Cortex of kidney (tissue), 1 donor: ENCODE measurements at places on chromosomes 12 and 14.

- no peak for DNase-seq
Observed at GRCh38 chr12:42483521-42483790, 106.1 kb downstream of the PRICKLE1 start.

GRCh38 chr12:132543298-132544079, 53.5 kb downstream of the FBRSL1 start:
- no peak for DNase-seq

DNA sequence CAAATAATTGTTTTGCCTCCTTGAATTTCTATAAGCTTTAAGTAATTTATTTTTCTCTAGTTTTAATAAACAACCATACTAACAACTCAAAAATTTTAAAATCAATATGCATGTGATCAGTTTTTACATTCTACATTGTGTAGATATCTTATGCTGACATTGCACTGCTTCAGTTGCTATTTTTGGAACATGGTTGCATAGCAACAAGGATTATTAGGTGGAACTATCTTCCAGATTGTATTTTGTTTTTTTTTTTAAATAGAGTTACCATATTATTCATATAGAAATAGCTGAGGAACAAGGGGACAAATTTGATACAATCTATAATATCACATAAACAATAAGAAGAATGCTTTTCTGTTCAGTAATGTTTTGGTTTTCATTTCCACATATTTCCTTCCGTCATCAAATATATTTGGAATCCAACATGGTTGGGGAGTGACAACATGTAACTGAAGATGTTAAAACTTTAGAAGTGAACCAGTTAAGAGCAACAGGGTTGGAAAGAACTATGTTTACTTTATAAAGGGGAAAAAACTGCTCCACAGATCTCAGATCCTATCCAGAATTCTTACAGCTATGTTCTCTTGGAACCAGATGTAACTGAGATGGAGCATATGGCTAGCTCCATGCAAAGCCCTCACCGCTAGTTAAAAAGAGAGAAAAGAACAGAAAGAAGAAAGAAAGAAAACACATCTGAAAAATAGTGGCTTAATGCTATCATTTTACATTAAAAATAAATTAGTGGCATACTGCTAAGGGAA, 235.5 kb downstream of the NELL2 start:
- no peak for DNase-seq

DNA sequence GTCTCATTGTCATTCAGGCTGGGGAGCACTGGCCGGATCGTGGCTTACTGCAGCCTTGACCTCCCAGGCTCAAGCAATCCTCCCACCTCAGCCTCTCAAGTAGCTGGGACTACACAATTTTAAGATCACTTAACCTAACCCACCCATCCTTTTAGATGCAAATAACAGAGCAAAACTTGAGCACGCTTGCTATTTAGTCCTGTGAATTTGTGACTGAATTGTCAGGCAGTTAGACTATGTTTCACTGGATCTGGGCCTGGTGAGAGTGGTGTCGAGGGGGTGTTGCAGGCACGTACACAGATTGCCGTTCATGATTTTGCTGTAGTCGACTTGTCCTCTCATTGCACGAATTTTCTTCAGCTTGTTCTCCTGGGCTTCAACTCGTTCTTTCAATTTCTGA, 38.2 kb downstream of the ZFYVE21 start:
- DNase-seq: no peak

- DNase-seq: no peak
Observed at GRCh38 chr12:88985631-88986030, 366.7 kb downstream of the DUSP6 start.

- DNase-seq: no peak
Observed at GRCh38 chr12:76726626-76727025, 37.3 kb upstream of the ZDHHC17 start.
